ENCODE measurements at places on chromosomes 11 and 22.

DNA sequence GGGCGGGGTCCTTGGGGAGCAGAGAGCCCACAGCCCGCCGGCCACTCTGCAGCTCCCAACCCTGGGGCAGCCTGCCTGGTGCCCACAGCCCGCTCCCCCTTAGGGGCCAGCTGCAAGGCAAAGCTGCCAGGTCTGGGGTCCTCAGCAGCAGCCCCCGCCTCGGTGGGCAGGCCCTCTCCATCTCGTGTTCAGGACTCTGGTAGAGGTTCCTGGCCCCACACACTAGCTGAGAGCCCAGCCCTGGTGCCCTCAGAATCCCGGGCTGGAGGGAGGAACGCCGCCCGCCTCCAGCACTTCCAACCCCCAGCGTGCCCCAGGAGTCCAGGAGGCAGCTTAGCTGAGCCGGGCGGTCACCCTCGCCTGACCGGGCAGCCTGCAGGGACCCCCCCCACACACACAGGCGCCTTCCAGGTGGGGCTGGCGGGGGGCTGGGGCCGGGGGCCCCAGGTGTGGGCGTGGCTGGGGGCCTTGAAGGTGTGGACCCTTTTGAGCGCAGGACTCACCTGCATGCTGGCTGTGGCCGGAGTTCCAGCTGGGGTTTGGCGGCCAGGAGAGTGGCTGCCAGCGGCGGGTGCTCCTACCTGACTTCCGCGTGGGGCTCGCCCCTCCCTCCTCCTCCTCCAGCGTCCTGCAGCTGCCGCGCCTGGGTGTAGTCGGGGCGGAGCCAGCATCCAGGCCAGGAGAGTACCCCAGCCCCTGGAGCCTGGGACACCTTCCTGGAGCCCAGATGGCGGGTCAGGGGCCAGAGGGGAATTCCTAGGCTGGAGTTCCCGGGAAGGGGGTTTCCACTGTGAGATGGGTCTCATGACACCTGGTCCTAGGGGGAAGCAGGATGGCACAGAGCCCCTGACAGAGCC lies at the start of gene ANO9:
Gene ANO9 (minus strand): TSS at position 594 of the 857 bp plus-strand sequence. CDS start 85 bp downstream, at position 509.
- peak; percentile 73 for DNase-seq

DNA sequence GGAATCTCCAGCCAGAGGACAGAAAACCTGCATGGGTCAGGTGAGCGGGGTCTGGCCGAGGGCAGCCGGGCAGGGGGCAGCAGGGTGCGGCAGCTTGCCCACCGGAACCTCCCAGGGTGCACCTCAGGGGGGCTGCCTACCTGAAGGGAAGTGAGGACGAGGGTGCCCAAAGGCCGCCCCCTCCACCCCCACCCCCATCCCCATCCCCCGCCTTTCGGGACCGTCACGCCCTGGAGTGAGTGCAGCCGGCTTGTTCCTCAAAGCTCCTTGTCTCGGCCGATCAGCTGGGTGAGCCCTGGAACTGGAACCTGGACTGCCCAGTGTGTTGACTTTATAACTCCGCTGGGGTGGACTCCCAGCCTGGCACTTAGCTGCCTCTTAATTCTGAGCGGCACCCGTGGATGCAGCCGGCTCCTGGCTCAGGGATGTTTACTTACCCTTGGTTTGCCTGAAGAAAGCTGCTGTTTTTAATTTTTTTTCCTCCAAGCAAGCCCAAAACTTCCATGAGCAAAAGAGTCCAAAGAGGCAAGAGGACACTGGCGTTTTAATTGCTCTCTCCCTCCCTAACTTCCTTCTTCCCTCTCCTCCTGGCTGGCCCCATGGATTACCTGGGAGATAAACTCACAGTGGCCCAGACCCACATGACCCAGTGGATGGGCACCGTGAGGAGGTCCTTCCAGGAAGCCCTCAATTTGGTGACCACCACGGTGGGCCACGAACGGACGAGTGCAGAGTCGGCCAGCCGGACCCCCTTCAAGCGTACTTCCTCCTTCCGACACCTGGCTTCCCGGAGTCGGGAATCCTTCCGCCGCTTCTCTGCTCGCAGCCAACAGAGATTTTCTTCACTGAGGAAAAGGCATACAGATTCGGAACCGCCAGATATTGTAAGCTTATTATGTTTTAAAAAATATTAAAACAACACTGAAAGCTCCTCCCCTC lies 87.8 kb upstream of the CRYBB3 start:
- DNase-seq, result peak; percentile 26

- no peak for DNase-seq
Observed at GRCh38 chr11:26974069-26974783, 19.7 kb upstream of the FIBIN start.

DNA sequence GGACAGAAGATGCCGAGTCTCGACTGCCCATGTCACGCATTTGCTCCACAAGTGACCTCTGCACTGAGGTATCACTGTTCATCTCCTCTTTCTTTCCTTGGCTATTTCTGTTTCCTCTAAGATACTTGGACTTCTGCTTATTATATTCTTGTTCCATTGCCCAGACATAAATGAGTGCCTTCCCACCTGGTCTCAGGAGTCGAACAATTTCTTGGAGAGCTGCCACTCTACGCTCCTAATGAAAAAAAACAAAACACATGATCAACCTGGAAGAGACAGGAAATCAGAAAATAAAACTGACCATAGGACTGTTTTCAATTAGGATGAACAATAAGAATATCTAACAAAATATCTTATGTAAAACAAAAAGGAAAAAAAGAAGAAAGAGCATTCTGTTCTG lies 47.4 kb upstream of the CWF19L2 start:
- no peak for DNase-seq

GRCh38 chr22:46107753-46108563 lies 42.4 kb upstream of the PPARA start:
- no peak for DNase-seq

DNA sequence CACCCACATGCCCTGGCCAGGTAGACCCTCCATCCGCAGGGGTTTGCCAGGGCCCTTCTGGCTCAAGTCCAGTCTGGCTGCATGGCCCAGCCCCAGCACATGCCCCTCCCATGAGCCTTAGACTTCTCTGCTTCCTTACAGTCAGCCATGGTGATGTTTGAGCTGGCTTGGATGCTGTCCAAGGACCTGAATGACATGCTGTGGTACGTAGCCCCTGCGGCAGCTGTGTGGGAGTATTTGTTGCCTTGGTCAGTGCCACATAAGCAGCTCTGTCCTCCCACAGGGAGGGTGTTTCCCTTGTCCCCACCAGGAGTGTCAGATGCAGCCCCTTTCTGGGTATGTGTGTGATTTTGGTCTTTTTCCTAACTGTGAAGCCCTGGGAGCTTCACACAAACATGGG lies 17.5 kb downstream of the CDC45 start:
- DNase-seq, result no peak

DNA sequence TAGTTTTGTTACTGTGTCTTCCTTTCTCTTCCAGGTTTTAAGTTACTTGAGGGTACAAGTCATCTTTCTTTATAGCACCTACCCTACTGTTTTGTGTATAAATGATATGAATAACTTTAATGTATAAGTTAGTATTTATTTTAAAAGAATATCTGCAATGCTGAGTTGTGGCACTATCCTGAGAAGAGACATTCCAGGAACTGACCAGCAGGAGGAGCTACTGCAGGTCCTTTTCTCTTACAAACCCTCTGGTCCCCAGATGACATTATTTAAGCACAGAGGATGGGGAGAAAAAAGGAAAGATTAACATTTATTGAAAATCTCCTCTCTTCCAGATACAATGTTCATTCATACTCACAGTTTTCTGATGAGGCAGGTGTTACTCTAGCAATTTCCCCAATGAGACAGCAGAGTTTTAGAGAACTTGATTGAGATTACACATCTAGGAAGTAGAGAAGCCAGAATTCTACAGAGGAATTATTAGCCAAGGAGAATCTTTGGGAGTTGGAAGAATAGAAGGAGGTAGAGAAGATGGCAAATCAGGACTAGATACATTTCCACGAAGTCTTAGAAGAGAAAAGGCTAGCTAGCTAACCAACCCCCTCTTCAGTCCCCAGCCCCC lies 541.2 kb upstream of the API5 start:
- no peak for DNase-seq

DNA sequence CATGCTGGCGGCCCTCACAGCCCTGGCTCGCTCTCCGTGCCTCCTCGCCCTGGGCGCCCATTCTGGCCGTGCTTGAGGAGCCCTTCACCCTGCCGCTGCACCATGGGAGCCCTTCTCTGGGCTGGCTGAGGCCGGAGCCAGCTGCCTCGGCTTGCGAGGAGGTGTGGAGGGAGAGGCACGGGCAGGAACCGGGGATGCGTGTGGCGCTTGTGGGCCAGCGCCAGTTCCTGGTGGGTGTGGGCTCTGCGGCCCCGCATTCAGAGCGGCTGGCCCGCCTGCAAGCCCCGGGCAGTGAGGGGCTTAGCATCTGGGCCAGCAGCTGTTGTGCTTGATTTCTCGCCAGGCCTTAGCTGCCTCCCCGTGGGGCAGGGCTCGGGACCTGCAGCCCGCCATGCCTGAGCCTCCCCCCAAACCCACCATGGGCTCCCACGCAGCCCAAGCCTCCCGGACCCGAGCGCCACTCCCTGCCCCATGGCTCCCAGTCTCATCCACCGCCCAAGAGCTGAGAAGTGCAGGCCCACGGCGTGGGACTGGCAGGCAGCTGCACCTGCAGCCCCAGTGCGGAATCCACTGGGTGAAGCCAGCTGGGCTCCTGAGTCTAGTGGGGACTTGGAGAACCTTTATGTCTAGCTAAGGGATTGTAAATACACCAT lies 163.4 kb upstream of the LRRC4C start:
- DNase-seq, result no peak

DNA sequence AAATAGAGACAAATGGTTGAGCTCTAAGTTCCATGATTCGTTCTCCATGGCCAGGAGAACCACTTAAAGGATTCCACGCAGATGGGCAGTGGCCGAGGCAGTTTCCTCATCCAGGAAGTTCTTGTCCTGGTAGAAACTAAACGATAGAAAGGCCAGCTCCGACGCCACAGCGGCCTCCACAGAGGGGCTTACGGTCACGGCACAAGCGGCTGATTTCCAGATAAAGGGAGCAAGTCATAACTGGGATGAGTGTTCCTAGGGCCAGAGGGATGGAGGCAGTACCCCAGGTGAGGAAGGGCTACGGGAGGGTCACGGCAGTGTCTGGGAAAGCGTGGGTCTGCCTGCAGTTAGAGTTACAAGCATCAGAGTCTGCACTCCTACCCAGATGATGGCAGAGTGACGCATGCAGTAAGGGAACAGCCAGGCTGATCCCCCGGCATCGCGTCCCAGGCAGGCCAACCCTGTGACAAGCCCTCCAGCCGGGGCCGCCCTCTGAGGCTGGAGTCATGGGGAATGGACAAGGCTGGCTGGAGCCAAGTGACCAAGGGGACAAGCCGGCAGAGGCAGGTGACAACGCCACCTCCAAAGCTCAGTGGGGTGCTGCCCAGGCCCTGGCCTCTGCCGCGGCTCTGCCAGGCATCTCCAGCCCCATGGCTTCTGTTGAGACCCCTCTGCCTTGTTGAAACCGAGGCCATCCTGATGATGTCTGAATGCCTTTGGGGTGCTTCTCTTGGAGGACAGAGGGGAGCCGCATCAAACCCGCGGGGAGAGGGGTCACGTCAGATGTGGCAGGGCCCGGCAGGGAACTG lies 475.1 kb downstream of the BRD1 start:
- no peak for DNase-seq

DNA sequence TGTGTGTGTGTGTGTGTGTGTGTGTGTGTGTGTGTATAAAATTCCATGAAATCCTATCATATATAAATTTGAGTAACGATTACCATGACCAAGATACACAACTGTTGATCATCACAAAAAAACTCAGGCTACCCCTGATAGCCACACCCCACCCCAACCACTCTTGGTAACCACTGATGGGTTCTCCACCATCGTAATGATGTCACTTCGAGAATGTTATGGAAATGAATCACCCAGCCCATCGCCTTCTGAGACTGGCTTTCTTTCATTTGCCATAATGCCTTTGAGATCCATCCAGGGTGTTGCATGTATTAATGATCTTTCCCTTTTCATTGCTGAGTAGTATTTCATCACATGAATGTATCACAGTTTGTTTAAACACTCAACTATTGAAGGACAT lies 496.0 kb downstream of the MIAT start:
- DNase-seq, result no peak

DNA sequence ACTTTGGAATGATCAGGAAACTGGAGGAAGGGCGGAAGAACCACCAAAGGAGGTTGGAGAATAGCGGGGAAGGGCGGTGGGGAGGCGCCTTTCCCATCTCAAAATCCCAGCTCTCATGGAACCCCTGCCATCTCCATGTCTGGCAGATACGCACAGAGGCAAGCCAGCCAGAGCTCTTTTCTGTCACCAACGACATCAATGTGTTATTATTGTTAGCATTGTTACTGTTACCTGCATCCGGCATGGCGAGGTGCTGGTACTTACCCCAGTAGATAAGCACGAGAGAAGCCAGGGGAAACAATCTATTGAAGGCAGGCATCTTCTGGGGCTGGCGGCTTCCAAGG lies 969 bp downstream of the SCN3B start:
- DNase-seq, result no peak

DNA sequence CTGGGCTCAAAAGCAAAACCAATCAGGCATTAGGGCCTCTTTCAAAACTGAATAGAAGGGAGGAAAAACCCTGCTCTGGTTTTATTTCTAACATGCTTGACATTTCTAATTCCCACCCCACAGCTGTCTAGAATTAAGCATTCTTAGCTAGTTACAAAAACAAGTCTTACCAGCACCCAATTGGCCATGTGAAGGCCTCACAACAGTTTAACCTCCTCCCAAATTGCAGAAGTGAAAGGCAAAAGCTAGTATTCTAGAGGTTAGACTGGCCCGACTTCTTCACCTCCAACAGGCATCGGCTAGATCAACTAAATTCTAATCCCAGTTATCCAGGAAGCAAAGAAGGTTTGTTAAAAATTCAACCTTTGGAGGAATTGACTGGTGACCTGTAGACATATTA lies 6.5 kb downstream of the SF1 start:
- no peak for DNase-seq

DNA sequence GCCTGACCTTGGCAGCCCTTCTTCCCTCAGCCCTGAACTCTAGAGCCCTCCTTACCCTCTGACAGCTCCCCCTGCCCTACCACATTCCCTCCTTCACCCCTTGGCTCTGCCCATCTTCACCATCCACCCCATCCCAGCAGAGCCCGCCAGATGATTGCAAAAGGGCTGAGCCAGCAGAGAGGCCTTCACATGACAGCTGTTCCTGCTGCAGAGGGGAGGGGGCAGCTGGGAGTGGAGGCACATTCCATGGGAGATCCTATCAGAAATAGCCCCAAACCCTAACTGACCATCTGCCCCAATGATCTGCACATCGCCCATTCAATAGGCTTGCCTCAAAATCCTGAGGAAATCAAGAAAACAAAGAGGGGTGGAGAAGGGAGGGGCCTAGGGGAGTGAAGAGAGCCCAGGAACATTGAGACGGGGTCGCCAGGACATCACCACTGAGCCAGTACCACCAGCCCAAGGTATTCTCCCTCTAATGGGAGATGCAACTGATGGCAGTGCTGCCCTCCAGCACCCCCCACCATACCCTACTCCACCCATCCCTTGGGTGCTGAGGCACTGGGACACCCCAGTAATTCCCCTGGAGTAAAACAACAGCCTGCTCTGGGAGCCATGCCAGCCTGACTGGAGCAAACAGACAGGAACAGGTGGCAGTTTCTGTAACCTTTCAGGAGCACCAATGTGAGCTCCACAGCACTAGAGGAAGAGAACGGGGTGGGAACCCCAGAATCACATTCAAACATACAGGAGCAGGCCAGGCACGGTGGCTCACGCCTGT lies 8.0 kb upstream of the AHNAK start:
- DNase-seq, result no peak
